ENCODE measurements at places on chromosomes 3 and 15.
A peak's percentile ranks its signal among the peaks of the same experiment; 100 is the strongest.

DNA sequence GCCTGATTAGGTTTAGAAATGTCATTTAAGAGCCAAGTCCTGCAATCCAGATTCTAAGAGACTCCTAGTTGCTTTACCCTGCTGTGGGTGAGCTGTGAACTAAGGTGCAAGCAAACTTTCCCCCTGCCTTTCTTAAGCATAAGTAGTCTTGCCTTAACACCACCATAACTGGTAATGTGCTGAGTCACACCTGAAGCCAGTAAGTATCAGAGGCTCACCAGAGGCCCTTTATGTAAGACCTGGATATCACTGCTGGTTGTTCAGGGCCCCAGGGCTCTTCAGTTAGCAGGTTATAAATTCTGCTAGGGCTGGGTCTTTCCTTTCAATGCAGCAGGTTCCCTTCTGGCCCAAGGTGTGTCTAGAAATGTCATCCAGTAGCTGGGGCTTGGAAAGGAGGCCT is 509.9 kb downstream of the VGLL3 start:
- no peak for DNase-seq

GRCh38 chr15:52052066-52052935 is 33.3 kb downstream of the MAPK6 start:
- DNase-seq: no peak

DNA sequence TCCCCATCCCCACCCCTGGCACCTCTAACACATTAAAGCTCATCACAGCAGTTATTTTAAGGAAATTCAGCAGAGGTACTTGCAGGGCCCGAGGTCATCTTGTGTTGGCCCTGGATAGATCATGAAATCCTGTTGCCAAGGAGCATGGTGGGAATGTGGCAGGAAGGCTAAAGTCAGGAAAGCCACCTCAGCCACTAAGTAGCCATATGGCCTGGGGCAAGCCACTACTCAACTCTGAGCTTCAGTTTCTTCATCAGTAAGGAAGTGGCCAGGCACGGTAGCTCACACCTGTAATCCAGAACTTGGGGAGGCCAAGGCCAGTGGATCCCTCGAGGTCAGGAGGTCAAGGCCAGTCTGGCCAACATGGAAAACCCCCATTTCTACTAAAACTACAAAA is 55.9 kb downstream of the LIPC start:
- DNase-seq: no peak

DNA sequence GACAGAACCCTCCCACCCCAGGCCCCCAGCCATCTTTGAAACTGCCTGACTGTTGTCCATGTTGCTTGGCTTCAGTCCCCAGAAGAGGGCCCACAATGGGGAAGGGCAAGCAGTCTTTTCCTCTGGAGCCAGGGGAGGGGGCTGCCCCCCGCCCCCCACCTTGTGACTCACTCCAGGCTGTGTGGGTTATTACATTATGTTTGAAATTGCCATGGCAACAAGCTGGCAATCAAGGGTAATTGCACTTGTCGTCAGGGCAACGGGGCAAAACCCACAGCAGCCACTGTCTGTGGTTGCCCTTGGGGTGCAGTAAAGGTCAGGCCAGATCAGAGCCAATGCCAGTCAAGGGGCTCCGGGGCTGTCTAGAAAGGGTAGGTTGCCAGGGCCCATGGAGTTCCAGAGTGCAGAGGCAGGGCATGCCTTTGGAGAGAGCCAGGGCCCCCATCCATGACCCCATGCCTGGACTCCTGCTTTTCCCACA is 3.1 kb upstream of the CAMKV start:
- DNase-seq: peak; percentile 41

- DNase-seq: no peak
These were observed 82.2 kb upstream of the SLC25A26 start for GRCh38 chr3:66138336-66139313.

- no peak for DNase-seq
These were observed 1.1 kb downstream of the CCDC39 start for GRCh38 chr3:180678231-180678630.

GRCh38 chr15:70083418-70083817 is 14.3 kb downstream of the TLE3 start:
- DNase-seq: no peak

DNA sequence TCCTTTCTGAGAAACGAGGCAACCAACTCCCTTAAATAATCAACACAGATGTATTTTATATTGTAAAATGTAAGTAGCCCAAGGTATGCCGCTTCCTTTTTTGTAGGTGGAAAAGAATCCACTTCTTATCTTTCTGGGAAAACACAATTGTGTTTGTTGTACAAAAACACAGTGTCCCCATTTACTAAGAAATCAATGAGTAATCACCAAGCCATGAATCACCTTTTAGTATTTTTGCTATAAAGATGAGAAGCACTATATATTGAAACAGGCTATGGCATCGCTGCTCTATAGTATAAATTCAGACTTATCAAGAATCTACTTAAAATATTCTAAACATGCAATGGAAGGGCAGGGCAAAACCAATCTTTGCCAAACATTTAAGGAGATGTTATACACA is 104.0 kb downstream of the TNIK start:
- no peak for DNase-seq

DNA sequence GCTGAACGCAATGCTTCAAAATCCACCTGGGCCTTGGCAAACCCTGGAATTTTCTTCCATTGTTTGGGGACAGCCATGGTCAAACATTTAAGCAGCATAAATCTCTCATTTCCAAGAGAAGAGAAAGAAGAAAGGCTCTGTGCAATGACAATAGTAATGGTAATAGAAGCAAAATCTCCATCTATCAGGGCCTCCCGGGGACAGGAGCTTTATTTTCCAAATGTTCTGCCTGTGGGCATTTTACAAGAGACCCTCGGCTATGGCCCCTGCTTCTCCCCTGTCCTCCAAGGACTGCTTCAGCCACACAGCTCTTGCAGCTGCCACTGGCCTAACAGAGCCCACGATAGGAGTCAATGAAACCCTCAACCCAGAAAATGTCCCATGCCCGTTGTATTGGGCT is 12.7 kb upstream of the FAM240A start:
- DNase-seq: no peak

- DNase-seq: no peak
These were observed 735 bp upstream of the SLC25A26 start for GRCh38 chr3:66220066-66220465.

GRCh38 chr3:47266709-47267489 is 15.7 kb downstream of the KIF9 start:
- DNase-seq: no peak

DNA sequence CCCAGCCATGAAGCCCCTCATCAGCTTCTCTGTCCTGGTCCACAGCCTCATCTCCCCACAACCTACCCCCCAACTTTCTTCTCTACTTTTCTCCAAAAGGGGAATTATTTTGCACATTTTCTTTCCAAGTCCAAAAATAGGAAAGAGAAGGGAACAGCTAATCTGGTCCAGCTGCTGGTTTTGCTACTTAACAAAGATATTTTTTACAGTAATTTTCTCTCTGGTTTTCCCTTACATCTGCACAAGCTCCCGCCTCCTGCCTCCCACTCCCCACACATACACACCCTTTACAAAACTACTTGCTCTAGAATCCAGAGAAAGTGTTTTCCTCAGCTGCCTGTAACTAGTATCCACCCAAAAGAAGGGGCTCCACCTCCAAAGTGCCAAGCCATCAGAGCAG is 177.2 kb downstream of the POLR2M start:
- no peak for DNase-seq

- no peak for DNase-seq
These were observed 22.0 kb downstream of the CGNL1 start for GRCh38 chr15:57398336-57398735.

- DNase-seq: no peak
These were observed 5.0 kb upstream of the IL17RE start for GRCh38 chr3:9897408-9898372.

- no peak for DNase-seq
These were observed 56.5 kb upstream of the MYO5C start for GRCh38 chr15:52352086-52352485.

DNA sequence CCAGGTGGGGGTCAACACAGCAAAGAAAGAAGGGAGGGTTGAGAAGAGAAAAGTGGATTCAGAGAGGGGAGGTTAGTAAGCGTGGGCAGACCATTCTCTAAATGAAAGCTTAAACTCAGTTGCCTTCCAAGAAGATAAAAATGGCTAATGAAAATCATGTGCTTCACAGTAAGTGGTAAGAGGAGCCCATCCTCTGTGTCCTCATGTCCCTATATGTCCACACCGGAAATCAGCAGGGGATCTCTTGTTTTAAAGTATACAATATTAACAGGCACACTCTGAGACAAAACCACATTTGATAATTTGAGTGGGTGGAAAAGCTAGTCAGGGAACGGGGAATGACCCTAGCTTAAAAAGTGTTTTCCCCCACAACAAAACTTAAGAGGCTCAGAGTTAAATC is 4.4 kb upstream of the FOXP1 start:
- DNase-seq: no peak

- DNase-seq: no peak
These were observed 25.0 kb upstream of the BFSP2 start for GRCh38 chr3:133374708-133375402.

DNA sequence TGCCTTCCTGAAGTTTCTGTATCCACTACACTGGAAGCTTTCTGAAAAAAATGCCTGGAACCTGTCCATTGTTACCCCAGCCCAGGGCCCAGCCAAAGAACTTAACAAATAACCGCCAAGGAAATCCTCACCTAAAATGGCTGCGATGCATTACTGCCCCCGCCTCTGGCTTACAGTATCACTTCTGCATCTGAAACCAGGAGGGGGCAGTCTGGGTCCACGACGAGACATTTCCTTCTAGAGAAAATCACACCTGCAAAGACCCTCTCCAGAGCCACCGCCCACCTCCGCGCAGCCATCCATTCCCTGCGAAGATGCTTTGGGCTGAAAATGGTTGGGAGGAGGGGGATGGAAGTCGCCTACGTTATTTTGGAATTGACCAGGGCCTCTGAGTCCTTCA is 22.4 kb upstream of the CELF6 start:
- no peak for DNase-seq

All from T-helper 22 cell (primary cell).